ENCODE measurements at places on chromosomes 11 and 22.

DNA sequence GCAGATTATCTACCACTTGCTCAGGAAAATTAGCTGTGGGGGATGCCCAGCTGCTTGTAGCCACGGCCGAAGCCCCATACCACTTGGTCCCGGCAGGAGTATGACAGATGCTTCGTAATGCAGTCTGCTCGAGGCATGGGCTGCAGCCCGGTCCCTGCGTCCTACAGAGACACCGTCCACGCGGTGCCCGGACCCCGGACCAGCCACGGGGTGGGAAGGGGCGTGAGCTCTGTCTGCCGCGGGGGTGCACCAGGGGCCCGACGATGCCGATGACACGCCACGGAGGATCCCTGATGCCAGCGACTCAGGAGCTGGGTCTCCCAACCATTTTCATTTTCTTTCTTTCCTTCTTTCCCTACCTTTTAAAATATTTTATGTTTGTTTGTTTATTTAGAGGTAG, 30.0 kb downstream of the SLC25A17 start:
- DNase-seq = no peak

- DNase-seq = no peak
Measured at GRCh38 chr22:31105282-31105929, 2.0 kb downstream of the SELENOM start.

- no peak for DNase-seq
Measured at GRCh38 chr11:27721264-27722116, 21.2 kb upstream of the BDNF start.

GRCh38 chr11:83836883-83837654, 550.9 kb upstream of the CCDC90B start:
- DNase-seq = peak; percentile 57

DNA sequence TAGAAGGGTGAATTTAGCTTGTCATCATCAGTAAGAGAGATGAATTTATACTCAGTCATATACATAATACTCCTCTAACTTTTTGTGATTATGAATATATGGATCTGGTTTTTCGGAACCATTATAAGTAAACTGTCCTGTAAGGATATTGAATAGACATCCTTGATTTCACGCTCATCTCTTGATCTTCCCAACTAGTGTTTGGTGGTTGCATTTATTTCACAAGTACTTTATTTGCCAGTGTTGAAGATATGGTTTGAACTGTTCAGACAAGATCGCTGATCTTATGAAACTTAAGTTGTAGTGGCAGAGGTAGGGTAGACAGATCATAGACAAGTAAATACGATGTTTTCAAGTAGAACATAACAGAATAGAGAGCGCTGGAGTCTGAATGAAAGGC, 3.0 kb downstream of the FBXO7 start:
- DNase-seq = no peak

GRCh38 chr11:86741484-86741835, 58.9 kb upstream of the PRSS23 start:
- DNase-seq = no peak

- DNase-seq = no peak
Measured at GRCh38 chr11:121630041-121630440, 177.3 kb upstream of the SORL1-AS1 start.

DNA sequence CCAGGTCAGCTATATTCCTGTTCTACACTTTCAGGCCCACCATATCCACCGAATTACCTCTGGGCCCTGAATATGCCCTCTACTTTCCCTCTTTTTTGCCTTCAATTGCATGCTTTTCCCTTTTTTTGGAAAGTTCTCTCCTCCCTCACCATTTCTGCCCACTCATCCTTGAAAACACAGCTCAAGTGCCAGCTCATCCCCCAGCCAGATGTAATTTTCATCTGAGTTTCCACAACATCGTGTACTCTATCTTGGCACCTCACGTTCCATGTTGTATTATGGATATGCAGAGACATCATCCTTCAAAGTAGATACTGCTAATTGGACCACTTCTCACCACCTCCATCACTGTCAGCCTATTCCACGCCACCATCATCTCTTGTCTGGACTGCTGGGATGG, 129.8 kb upstream of the HSD17B12 start:
- no peak for DNase-seq

DNA sequence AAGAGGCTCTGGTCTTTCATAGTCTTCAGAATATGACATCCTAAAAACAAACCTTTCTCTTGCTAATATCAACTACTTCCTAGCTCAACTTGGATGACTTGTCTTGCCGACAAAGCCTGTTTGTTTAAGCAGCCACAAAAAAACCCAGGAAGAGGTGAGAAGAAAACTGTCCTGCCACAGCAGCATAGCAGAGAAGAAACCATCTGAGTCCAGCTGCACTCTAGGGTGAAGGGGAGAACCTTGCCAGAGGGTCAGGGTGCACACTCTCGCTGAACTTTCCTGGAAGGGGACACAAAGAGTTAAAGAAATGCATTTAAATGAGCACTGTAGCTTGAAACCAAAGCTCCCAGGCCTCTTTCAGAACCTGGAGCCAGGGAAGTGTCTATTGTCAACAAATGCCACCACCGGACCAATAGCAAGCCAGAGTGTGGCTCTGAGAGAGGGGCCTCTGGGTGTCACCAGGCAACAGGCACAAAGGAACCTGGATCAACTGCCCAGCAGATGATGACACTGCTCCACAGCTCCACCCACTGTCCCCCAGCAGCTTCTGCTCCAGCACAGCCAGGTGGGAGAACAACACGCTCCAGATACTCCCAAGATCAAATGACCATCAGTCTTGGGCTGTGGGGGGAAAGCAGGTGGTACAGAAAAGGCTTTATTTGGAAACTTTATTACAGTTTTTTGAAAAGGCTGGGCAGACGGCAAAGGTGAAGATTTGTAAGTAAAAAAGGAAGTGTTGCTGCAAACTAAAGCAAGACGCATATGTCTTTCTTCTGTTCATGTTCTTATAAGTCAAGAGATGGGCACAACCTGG, 105.7 kb downstream of the RASSF10 start:
- DNase-seq = peak; percentile 64

DNA sequence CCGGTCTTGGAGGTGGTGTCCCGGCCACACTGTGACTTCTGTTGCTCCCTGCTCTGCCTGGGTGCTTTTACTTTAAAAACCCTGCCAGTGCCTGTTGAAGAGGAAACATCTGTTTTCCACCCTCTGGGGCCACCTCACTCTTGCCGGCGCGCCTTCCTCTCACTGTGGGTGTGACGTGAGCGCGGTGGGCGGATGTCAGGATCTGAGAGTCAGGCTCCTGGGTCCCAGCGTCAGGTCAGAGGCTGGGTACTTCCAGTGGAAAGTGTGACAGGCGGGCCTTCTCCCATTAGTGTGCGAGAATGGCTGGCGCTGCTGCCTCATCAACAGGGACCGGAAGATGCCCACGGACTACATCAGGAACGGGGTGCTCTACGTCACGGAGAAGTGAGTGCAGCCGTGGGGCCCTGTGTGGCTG, 54.2 kb downstream of the GRAMD4 start:
- DNase-seq = no peak

DNA sequence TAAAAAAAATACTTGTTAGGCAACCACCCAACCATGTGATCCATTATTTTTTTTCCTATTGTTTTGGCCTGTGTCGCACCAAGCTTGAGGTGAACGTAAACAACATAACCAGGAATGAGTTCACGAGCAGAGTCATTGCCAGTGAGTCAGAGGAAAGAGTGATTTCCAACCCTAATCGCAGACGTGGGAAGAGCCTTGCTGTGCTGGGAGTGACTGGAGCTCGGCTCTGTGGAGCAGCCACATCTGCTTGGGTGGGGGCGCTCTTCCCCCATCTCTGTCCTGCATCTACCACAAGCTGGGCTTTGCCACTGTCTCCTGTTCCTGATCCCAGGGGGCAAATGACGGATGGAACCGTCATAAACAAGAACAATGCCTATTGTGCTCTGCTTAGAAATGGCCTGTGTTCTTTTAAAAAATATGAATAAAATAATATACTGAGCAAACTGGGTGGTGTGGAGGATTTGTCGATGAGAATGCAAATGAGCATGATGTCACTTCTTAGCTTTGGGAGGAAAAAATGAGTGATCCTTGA, 210.0 kb downstream of the KIRREL3 start:
- no peak for DNase-seq

GRCh38 chr11:36455658-36456111, 54.4 kb downstream of the TRAF6 start:
- DNase-seq = peak; percentile 25

- no peak for DNase-seq
Measured at GRCh38 chr11:57240007-57240406, 3.0 kb upstream of the APLNR start.

DNA sequence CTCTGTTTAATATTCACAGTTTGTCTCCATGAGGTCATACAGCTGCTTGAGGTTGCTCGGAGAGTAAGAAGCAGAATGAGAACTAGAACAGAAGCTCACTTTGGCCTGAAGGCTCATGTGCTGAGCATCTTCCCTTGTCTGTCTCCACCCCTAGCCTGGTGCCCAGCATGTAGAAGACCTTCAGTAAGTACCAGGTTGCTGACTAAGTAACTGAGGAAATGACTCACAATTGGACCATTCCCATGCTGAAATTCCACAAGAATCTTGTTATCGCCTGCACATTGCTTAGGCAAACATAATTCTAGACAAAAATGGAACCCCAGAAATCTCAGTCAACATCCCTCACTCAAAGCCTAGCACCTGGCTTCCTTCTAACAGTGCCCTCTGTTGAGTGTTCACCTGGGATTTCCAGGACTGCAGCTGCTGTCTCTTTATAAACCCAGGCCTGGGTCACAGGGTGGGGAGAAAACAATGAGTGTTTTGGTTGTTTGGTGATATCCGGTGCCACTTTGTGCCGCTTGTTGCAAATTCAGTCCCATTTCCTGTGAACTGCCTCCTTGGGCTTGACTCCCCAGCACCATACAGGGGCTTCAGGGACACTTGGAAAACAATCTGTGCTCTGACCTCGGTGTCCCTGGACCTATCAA, 406.8 kb downstream of the ETS1 start:
- no peak for DNase-seq

DNA sequence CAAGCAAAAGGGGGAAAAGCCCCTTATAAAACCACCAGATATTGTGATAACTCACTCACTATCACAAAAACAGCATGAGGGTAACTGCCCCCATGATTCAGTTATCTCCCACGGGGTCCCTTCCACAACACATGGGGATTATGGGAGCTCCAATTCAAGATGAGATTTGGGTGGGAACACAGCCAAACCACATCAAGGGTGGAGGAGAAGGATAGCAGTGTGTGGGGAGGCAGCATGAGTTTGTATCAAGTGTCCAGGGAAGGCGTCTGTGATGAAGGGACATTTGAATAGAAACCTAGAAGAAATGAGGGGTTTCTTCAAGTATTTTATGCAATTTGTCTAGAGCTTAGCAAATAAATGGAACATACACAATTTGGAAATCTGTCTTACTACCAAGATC, 98.2 kb downstream of the SLC1A2 start:
- no peak for DNase-seq

DNA sequence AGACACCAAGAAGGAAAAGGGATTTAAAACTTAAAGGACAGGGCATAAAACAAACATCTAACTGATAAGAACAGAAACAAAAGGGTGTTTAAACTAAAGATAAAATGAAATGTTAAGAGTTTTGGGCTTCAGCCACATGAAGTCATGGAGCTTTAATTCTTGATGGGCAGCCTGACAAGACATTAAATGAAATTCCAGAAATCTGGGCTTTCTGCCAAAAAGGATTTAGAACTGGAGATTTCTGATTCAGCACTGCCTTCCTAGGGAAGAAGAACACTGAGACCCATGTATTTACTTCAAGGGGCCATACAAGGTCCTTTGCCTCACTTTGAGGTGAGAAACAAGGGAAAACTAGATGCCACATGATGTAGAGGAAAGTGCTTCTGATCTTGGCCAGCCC, 355.9 kb upstream of the RAG2 start:
- DNase-seq = no peak

- DNase-seq = no peak
Measured at GRCh38 chr22:24564376-24565058, 8.7 kb downstream of the SNRPD3 start.

DNA sequence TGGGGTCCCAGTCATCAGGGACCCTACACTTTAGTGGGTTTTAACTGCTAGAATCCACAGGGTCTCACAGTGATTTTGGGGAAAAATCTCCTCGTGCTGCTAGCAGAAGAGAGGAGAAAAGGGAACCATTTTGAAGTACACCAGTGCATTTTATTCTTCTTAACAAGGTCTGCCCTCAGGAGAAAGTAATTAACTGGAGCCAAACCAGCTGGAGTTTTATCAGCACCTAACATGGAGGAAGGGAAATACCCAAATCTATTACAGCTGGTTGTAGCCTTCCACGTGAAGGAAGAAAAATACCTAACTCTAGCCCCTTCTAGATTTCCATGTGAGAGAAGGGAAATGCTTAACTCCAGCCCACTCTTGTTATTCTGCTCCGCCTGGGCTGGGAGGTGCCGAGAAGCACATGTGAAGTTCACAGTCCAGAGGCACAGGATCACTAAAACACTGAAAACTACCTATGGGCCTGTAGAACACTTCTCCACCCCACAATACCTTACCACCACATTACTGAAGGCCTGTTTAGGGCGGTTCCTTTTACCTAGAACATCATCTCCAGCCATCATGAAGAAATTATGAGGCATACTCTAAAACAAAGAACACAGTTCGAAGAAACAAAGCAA, 31.3 kb upstream of the TEAD1 start:
- no peak for DNase-seq

- DNase-seq = no peak
Measured at GRCh38 chr11:76610371-76610770, 60.2 kb downstream of the LRRC32 start.

DNA sequence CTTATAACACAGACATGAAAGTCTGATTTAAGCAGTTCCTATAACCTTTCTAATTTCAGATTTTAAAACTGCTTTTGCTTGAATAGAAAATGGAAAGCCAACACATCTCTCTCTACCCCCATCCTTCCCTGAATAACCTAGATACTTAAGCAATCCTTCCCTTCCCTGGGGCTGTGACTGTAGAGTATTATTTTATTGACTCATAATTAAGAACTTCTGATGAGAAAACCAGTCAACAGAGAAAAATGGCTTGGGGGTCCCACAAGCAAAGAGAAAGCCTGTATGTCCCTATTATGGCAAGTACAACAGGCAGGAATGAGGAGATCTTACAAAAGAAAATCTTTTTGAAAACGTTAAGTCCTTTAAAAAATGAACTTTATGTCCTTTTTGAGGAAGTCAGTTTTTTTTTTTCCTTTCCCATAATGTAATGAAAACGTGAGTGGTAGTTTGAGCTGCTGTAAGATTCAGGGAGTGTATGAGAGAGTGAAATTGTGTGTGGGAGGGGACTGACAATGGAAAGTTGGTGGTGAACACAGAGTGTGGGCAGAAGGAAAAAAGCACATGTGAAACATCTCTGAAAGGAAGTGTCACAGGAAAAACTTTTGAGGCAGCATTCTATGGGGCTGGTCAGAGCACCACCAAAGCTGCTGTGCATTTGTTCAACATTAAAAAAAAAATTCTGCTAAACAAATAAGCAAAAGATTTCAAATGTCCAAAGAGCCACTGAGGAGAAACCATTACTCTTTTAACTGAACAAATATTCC, 154.6 kb downstream of the MAML2 start:
- no peak for DNase-seq

- no peak for DNase-seq
Measured at GRCh38 chr11:10584071-10584501, 15.6 kb upstream of the LYVE1 start.

- no peak for DNase-seq
Measured at GRCh38 chr11:115469361-115469760, 34.9 kb downstream of the CADM1 start.

Measured in NT2/D1 (cell line).